CD4-positive, alpha-beta memory T cell (primary cell): ENCODE measurements at places on chromosomes 11 and 22. TPM values are rescaled to one million over a fixed set of nuclear protein-coding genes. Genes with fewer than 3 reads are reported as not detected.

DNA sequence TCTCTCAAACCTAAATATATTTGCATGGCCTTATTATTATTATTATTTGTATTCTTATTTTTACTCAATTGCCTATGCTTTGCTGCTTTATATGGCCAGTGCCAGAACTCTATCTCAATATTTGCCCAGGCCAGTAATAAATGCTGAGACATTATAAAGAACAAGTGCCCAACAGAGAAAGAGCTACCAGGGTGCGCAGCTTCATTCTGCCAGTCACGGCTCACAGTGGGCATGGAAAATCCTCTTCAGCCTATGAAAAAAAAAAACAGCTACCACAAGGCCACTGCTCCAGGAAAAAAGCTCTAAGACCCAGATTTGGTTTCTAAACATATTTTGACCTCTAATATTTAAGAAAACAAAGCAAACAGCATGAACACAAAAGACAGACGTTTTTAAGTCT is 1223.6 kb downstream of the LRRC4C start:
- H3K36me3 ChIP-seq: no peaks in the 10 kb centered on the region
- H3K27me3 ChIP-seq: no peaks in the 10 kb centered on the region
- no peak overlapping the region for H3K27ac ChIP-seq
- DNase-seq: no peak

DNA sequence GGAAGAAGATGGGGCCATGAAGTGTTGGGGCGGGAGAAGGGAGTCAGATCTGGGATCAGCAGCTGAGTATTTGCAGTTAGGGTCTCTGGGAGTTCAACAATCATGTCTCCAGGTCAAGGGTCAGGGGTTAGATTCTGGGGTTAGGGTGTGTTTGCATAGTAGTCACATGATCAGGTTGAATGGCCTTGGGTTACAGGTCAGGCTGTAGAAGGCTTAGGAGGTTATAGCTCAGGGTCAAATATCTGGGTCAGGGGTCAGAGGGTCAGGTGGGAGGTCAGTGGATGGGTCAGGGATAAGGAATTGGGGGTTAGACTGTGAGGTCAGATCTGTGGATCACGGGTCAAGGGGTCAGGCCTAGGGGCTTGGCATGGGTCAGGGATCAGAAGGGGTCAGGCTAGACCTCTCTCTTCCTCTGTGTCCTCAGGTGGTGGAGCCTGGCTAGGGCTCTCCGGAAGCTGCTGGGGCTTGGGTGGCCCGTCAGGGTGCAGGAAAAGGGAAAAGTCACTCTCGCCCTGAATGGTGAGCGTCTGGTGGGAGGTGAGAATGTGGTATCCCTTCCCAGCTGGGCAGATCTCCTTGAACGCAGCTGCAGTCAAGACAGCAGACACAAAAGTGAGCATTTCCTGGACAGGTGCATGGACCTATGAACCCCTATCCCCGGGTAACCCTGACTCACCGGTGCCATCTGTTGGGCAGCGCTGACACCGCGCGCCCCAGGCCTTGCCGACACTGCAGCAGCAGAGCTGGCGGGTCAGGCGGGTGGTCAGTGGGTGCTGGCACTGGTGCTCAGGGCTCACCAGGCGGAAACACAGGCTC is 6.4 kb downstream of the LTBP3 start:
- DNase-seq: peak; percentile 56
- H3K27ac ChIP-seq: no peak overlapping the region
- H3K4me3 ChIP-seq: no peak overlapping the region
- no peaks in the 10 kb centered on the region for H3K27me3 ChIP-seq

DNA sequence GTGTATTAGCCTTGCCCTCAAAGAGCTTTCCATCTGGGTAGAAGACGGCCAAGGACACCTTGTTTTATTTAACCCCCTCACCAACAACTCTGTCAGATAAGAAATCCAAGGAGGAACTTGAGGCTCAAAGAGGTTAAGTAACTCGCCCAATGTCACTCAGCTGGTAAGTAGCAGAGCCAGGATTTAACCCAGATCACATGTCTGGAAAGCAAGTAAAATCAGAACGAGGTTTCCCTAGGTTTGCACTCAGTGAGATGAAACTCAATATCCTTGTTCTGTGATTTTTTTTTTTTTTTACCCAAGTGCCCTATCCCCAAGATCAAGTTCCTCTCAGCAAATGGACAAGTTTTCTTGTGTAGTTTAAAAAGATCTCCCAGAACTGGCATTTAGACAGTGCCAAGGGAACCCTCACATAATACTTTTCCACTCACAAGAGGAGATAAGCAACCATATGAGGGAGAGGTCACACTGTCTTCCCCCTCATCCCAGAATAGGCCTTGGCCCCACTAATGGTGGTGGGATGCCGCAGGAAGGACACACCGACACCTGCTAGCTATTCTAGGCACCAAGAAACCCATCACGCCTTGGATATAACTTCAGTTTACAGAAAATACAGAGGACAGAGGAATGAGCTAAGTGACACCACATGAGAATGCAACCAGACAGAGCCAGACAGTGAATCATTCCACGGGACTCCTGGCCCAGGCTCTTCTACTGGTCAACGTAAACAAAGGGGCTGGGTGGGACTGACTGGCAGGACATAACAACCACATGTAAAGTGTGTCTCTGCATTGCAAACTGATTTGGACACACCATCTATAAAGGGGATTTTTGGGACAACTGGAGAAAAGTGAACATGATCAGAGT is 8.6 kb upstream of the ARAP1 start:
- H3K27ac ChIP-seq: no peak overlapping the region
- H3K4me3 ChIP-seq: no peak overlapping the region
- DNase-seq: no peak
- H3K36me3 ChIP-seq: no peaks in the 10 kb centered on the region

- H3K4me3 ChIP-seq: no peak overlapping the region
- H3K4me1 ChIP-seq: no peaks in the 10 kb centered on the region
- no peaks in the 10 kb centered on the region for H3K27me3 ChIP-seq
- DNase-seq: peak; percentile 9
- no peak overlapping the region for H3K27ac ChIP-seq
These were observed 17.4 kb upstream of the PRAME start for GRCh38 chr22:22576244-22576988.

- H3K27me3 ChIP-seq: no peaks in the 10 kb centered on the region
- no peak for DNase-seq
- H3K36me3 ChIP-seq: peaks cover 3% of the 10 kb centered on the region
- H3K27ac ChIP-seq: no peak overlapping the region
- H3K4me3 ChIP-seq: no peak overlapping the region
These were observed 21.8 kb upstream of the CABP7 start for GRCh38 chr22:29697853-29698598.

DNA sequence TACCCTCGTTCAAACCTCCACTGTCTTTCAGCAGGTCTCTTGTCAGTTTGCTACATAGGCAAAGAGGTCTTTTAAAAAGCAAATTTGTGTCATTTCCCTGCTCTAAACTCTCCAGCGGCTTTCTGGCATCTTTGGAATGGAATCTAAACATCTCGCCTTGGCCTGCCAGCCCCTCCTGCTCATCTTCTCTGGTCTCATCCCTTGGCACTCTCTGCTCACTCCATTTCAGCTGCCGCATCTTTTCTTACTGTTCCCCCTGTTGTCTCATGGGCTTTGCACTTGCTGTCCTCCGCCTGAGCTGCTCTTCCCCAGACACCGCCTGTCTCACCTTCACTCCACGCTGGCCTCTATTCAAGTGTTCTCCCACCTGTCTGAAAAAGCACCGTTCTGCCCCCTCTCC is 46.6 kb downstream of the BMAL1 start:
- H3K27ac ChIP-seq: no peak overlapping the region
- peaks cover 41% of the 10 kb centered on the region for H3K4me1 ChIP-seq
- no peaks in the 10 kb centered on the region for H3K27me3 ChIP-seq
- H3K4me3 ChIP-seq: no peak overlapping the region

GRCh38 chr11:33134276-33134675 is 27.0 kb downstream of the CSTF3 start:
- no peaks in the 10 kb centered on the region for H3K36me3 ChIP-seq
- DNase-seq: no peak
- no peaks in the 10 kb centered on the region for H3K27me3 ChIP-seq
- H3K4me3 ChIP-seq: no peak overlapping the region

DNA sequence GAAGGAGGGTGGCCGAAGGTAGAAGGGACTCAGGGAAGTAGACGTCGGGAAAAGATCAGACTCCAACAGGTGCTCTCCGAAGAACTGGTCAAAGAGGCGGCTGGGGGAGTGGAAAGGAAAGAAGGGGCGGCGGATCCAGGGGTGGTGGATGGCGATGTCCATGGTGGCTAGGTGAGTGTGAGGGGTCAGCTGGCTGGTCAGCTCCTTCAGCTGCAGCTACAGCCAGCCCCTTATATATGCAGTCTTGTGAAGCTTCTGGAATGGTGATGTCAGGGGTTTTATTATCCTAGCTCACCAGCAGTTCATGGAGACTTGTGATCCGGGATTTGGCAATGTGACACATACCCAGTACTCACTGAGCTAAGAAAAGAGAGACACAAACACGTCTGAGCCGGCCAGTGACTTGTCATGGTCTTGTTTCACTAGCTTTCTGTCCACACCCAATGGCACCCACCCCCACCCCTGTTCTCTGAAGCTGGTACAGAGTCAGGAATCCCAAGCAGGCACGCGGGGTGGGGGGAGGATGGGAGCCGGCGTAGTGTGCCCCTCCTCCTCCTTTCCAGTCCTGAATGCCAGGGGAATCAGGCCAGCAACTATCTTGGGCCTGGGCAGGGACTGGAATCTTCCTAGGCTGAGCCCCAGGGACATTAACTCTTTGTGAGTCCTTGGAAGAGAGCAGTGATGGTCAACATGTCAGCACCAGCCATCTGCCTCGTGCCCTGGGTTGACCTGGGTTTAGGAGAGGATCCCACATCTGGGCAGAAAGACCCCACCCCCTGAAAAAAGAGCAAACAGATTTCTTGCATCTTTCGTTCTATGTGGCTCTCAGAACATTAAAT is at the start of gene CRYAB:
Gene CRYAB (minus strand): TSS at position 208 of the 839 bp plus-strand sequence. CDS start 46 bp downstream, at position 162.
- H3K4me3 ChIP-seq: no peak within 1 kb of the TSS
- no peaks in the 10 kb centered on the region for H3K36me3 ChIP-seq
- H3K27ac ChIP-seq: no peak within 1 kb of the TSS
- H3K4me1 ChIP-seq: no peaks in the 10 kb centered on the region
- peaks cover 5% of the 10 kb centered on the region for H3K27me3 ChIP-seq

GRCh38 chr11:77590194-77590782 is 535 bp downstream of the AQP11 start:
- DNase-seq: peak; percentile 8
- H3K36me3 ChIP-seq: no peaks in the 10 kb centered on the region

HEPN1 gene
- not detected for total RNA-seq

MMP8 gene
- total RNA-seq: not detected

ISX gene
- total RNA-seq: not detected

- H3K27ac ChIP-seq: no peak overlapping the region
- no peak overlapping the region for H3K4me3 ChIP-seq
- peaks cover 5% of the 10 kb centered on the region for H3K27me3 ChIP-seq
- H3K4me1 ChIP-seq: peaks cover 7% of the 10 kb centered on the region
- DNase-seq: no peak
These were observed 4.3 kb upstream of the FUT4 start for GRCh38 chr11:94539420-94539819.

CREB3L1 gene
- total RNA-seq: not detected

DNA sequence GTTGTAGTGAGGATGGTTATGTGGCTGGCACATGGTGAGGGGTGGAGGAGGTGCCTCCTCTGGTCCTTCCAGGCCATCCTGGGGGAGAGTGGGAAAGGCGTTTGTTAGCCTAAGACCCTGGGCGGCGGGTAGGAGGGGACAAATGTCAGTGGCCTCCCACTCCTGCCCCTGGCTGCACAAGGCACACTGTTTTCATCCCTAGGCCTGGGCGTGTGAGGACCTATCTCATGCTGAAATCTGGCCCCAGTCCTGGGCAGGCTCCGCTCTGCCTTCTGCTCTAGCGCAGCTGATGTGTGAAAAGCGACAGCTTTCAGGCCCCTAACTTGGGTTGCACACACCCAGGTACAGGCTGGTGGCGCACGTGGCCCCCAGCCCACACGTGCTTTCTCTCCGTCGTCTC is 32.1 kb downstream of the DAGLA start:
- H3K4me1 ChIP-seq: no peaks in the 10 kb centered on the region
- no peaks in the 10 kb centered on the region for H3K36me3 ChIP-seq
- no peak overlapping the region for H3K4me3 ChIP-seq
- DNase-seq: no peak

- H3K4me1 ChIP-seq: no peaks in the 10 kb centered on the region
- no peaks in the 10 kb centered on the region for H3K27me3 ChIP-seq
- H3K4me3 ChIP-seq: no peak overlapping the region
- no peaks in the 10 kb centered on the region for H3K36me3 ChIP-seq
These were observed 6.7 kb upstream of the APOA5 start for GRCh38 chr11:116798368-116798767.

DNA sequence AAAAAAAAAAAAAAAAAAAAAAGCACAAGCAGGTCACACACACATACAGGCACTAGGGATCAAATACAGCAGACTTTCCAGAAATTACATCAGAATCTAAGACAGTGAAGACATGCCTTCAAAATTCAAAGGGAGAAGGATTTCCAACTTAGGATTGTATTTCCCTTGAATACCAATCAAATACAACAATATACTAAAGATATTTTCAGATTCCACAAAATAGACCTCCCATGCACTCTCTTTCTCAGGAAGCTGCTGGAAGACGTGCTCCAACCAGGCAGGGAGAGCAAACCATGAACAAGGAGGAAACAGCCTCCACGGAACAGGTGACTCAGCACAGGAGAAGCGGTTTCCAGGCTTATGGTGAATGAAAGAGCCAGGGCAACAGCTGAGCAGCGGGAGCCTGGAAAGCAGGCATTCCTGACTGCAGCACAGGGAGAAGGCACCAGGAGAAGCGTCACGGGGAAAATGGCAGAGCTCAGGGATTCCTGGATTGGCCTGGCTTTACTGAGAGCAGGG is 32.0 kb downstream of the TMEM184B start:
- H3K4me3 ChIP-seq: no peak overlapping the region
- no peak overlapping the region for H3K27ac ChIP-seq
- DNase-seq: no peak
- no peaks in the 10 kb centered on the region for H3K4me1 ChIP-seq

GRCh38 chr22:26479043-26479791 is 4.4 kb downstream of the HPS4 start:
- DNase-seq: peak; percentile 15
- H3K27ac ChIP-seq: no peak overlapping the region
- peaks cover 18% of the 10 kb centered on the region for H3K36me3 ChIP-seq
- peaks cover 50% of the 10 kb centered on the region for H3K4me1 ChIP-seq

OR52A1 gene
- total RNA-seq: not detected

RIMBP3C gene
- 4.5 TPM for total RNA-seq

ZP1 gene
- total RNA-seq: 0.33 TPM

DNA sequence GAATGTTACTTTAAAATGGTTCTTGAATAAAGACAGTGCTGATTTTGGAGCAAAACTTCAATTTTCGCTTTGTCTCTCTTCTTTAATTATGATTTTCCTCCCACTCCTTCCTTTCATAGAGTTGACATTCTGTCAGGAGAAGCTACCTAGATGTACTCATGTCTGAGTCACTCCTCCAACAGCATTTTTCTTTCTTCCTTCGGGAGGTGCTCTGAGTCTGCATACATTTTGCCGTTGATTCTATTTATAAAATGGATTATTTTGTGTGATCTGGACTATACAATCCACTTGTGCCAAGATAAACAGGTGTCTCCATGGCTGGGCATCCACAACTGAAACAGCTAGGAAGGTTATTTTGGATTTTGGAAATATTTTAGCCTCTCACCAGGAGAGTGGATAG is 588.3 kb upstream of the ANO5 start:
- no peak overlapping the region for H3K27ac ChIP-seq
- no peaks in the 10 kb centered on the region for H3K36me3 ChIP-seq
- no peaks in the 10 kb centered on the region for H3K4me1 ChIP-seq
- H3K4me3 ChIP-seq: no peak overlapping the region
- DNase-seq: no peak
- H3K27me3 ChIP-seq: no peaks in the 10 kb centered on the region

GRCh38 chr11:77446911-77447629 is 26.8 kb downstream of the PAK1 start:
- DNase-seq: no peak
- no peaks in the 10 kb centered on the region for H3K4me1 ChIP-seq
- no peaks in the 10 kb centered on the region for H3K27me3 ChIP-seq
- no peaks in the 10 kb centered on the region for H3K36me3 ChIP-seq
- no peak overlapping the region for H3K27ac ChIP-seq

CDC42BPG gene
- total RNA-seq: 6.2 TPM

AGBL2 gene
- 8.1 TPM for total RNA-seq
